ENCODE measurements at places on chromosomes 7 and 10.

DNA sequence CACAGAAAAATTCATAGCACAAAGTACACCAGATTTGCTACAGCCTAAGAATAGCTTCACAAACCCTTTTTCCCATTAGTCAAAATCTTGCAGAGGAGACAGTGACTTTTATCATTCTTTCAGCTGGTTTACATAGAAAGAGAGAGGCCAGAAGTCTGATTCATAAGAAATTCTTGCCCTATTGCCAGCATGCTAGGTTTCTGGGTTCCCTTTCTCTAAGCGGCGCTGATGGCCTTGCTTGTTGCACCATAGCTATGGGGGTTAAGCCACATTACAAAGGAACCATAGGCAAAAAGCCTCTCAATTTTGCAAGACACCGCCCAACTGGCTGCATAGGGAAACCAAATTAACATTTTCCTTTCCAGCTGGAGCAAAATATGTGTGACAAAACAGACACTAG lies 87.4 kb downstream of the ZNF467 start:
- DNase-seq, result no peak

DNA sequence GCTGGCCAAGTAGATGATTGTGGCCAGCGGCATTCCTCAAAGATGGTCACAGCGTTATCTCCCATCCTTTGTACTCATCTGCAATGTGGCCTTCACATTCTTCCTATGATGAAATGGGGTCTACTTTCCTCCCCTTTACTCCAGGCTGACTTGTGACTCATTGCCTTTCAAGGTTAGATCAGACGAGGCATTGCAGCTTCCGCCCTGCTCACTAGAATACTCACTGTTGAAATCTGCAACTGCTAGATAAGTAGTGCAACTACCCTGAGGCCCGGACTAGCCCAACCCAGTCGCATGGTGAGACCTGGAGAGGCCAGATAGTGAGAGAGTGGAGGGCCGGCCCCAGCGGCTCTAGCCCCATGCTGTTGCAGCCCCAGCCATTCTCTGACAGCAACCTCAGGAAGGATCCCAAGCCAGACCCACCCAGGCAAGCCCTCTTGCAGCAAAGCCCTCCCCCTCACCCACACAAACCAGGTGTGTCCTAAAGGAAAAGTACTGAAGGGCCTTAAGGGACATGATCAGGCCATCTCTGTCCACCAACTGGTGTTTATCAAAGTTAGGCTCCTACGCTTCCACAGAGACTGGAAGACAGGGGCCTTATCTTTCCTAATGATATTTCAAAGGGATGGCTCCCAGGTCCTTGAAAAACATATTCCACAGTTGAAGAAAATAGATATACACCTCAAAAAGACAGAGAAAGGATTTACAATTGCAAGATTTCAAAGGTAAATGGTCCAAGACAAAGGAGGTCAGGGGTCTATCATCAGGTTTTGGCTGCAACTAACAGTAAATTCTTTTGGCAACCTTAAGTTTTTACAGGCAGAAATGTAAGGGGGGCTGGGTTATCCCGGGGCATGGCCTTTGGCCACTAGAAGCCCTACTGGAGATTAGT lies 107.2 kb upstream of the TRIM24 start:
- no peak for DNase-seq

GRCh38 chr7:16644157-16644556 lies 1.4 kb downstream of the ANKMY2 start:
- no peak for DNase-seq

DNA sequence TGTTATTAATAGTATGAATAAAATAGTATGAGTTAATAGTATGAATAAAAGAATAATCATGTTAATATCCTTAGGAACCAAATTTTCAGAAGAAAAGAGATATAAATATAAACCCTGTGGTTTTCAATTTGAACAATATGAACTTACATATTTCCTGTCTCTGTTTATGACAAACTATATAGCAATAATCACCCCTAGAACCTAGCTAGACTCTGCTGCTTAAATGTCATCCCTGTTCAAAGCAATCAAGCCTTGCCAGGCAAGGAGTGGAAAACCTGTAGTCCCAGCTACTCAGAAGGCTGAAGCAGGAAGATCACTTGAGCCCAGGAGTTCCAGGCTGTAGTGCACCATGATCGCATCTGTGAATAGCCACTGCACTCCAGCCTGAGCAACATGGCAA lies 36.5 kb downstream of the P4HA1 start:
- no peak for DNase-seq

- DNase-seq, result no peak
Observed at GRCh38 chr10:79925614-79926013, 23.3 kb downstream of the SFTPD start.

DNA sequence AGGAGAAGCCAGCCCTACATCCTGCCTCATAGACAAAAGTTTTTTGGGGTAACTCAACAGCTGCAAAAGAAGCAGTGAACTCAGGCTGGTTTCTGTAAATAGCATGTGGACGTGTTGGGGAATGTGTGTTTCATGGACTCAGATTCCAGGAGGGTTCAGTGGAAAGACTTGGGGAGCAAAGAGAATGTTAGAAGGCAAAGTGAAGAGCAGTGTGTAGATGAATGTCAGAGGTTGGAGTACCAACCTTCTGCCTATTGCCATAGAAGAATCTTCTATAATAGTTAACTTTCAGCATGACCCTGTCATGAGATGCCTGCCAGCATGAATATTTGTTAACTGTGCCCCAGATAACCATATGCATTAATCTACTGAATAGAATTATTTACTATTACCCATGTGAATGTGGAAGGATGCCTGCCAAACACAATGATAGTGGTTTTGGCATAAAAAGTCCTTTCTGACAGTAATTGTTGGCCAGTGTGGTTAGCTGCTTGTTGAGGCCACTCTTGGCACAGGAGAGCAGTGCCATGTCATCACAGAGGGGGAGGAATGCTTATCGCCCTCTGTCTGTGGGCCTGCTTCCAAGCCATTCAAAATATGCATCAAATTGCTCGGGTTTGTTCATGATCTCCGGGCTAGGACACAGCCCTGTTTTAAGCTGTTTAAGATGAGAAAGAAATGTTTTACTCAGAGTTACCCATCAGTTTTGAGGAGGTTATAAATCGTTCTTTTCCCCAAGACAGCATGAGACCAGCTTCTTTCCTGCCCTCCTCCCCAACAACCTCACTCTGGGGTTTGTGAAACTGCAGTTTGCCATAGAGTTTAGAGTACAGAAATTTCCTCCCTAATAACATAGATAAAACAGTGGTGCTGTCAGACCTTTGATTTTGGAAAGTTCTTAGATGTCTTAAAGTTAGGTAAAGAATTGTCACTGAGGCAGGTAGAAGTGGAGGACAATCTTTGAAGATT lies 165.3 kb downstream of the WNT2 start:
- DNase-seq, result no peak

DNA sequence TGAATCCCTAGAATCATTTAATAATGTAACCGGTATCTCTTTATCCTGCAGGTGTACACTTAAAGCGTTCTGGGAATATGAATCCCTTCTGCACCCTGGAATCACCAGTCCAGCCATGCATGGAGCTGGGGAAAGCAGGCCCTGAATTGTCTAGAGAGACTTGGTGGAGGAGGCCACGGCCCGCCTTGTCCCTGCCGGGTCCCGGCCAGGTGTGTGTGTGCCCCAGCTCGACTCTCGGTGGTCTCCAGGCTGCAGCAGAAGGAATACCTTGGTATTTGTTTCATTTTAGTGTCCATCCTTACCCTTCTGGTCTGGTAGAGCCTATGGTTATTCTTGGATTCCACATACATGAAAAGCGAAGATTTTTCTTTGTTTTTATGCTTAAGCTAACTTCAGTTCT lies 58.1 kb downstream of the PRPF18 start:
- DNase-seq, result no peak

- no peak for DNase-seq
Observed at GRCh38 chr10:89043052-89043451, 52.5 kb downstream of the FAS start.

DNA sequence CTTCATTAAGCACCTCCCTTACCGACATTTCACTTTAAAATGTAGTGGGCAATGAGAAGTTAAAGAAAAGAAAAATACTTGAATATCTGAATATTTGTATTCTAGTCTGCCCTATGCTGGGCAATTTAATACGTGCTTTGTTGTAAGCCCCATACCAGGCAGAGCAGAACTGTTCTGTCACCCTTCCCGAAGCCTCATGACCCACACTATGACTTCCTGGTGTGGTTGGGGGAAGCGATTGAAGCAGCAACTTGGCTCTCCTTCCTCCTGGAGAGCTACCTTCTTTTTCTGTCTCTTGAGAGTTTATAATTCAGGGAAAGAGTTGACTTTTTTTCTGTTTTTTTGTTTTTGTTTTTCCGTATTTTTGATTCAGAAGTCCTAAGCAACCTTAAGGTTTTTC lies 243.7 kb downstream of the INHBA start:
- no peak for DNase-seq

DNA sequence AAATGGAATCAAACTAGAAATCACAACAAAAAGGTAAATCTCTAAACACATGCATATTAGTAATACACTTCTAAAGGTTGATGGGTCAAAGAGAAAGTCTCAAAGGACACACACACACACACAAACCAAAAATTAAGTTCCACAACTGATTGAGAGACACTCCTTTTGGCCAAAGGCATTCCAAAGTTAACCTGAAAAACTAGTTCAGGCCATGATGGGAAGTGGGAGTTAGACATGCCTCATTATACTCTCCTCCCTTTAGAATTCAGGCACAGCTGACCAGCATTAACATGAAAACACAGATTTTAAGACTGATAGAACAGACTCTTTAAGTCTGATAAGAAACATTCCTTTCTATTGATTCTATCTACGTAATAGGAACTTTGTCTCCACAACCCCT lies 332.4 kb upstream of the IGFBP3 start:
- no peak for DNase-seq

- no peak for DNase-seq
Observed at GRCh38 chr7:80724249-80724871, 85.9 kb downstream of the CD36 start.

DNA sequence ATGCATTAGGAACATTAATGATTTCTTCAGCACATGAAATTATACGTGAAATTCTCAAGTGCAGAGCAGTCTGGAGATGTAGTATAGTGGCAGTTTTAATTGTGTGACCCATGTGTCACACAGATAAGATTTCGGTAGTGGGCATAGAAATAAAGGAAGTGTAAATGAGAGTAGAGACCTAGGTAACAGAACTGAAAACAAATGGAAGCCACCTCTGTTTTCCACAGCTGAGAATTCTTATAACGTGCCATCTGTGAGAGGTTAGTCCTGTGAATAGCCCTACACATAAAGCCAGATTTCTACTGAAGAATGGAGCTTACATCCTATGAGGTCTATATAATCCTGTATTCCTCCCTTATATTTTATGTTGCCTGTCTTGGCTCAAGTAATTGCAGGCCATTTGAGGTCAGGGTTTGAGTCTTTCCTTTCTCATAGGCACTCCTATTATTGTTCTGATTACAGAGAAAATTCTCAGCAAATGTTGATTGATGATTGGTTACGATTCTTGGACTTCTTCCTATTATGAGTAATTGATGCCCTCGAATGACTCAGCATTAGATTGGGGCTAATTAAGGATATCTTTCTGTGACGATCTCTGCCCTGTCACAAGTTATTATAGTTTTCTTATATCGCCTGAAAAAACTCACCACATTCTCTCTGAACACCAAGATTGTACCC lies 258.2 kb downstream of the KIF20B start:
- no peak for DNase-seq

DNA sequence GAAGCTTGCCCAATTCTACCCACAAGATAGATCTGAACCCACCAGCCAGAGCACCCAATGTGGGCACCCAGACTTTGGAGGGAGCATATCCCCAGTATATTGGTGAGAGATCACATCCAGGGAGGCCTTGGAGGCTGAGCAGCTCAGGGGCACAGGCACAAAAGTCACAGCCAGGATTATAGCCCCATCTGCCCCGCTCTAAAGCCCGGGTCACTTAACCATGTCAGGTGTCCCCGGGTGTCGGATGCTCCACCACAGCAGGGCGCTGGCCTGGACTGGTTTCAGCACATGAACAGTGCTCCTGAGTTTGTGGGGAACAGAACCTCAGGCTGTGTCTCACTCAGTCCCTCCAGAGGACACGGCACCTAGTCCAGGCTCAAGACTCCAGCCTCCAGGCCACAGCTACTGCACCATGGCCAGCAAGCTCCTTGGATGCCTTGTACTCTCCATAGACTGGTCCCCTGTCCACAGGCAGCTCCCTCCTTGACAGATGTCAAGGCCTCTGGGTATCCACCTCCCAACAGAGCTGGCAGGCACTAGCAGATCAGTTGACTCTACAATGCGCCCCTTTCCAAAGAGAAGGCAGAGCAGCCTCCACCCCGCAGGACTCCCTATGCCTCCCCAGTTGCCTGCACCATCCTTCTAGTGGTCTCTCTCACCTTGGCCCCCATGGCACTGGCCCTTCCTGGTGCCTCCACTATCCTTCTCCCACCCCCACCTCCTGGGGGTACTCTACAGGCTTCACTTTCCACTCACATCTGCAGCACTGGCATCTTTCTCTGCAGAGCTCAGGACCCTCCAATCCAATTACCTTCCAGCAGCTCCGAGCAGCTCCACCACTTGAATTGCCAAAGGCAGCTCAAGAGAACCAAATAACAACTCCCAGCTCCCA lies 306.0 kb downstream of the GRID1 start:
- no peak for DNase-seq

- DNase-seq, result no peak
Observed at GRCh38 chr7:31146538-31146937, 94.4 kb downstream of the ADCYAP1R1 start.

DNA sequence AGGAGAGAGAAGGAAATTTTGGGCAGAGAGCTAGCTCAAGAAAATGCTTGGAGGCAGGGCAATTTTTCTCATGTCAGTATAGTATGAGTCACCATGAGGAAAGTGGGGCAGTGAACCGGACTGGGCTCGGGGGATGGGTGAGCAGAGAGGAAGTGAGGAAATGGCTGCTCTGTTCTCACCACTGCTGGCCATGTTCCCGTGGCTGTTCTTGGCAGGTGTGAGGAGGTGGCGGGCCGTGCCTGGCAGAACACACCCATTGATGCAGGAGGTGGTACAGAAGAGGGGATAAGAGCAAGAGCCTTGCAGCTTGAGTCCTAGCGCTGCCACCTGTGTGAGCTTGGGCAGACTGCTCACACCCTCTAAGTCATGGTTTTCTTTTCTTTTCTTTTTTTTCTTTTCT lies 304.4 kb upstream of the LYZL1 start:
- DNase-seq, result no peak

- no peak for DNase-seq
Observed at GRCh38 chr10:119431034-119431772, 111.3 kb downstream of the RGS10 start.

Data from GM12892 (cell line).